ENCODE measurements at places on chromosomes 2 and 18.

DNA sequence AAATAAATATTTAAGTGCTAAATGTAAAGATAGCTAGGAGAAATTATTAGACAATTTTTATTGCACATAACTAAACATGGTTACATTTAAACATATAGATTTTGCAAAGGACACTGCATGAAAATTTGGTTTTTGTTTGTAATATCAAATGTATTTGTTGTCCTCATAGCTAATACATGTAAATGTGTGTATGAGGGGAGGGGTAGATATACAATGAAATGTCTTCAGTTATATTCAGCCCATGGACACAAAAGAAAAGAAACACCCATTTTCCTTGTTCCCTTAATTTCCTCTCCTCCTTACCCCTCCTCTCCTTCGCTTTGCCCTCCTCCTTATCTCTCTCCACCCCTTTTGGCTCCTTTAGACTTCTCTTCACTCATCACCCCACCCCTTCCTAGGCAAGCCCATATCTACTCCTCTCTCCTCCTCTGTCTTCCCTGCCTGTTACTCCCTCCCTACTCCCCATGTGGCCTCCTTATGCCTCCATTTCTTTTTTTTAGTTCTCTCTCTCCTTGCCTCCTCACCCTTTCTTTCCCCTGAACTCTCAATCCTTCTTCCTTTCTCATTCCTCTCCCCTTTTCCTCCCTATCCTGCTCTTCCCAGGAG is 1.4 kb downstream of the COL3A1 start:
- DNase-seq = peak; percentile 87

DNA sequence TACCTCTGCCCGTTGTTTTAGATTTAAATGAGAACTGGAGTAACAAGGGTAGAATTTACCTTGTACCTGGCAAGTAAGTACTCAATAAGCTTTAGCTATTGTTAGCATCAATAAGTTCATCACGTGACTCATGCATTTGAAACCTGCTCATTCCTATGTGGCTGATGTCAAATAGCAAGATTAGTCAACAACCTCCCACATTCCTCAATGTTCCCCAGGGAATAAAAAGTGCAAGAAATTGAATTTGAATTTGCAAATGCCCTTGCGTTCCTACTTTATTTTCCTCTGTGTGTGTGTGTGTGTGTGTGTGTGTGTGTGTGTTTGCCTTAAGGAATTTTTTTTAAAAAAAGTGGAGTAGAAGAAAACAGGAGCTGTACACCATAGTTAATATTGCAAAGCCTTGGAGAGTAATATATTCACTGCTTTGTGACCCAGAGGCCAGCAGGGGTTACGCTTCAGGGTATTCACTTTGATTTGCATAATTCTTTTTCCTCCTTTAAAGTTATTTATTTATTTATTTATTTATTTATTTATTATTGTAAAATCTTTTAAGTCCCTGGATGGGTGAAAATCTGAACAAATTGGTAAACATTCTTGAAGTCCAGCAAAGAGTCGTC is 43.9 kb upstream of the DNAH7 start:
- no peak for DNase-seq

- DNase-seq = no peak
Measured at GRCh38 chr2:236136538-236136937, 31.6 kb downstream of the GBX2 start.

- DNase-seq = no peak
Measured at GRCh38 chr2:96809951-96810782, 5.9 kb upstream of the CNNM3 start.

- DNase-seq = no peak
Measured at GRCh38 chr2:43240766-43241150, 14.4 kb upstream of the ZFP36L2 start.

- no peak for DNase-seq
Measured at GRCh38 chr2:82275599-82275998, 1971.0 kb upstream of the LRRTM1 start.

DNA sequence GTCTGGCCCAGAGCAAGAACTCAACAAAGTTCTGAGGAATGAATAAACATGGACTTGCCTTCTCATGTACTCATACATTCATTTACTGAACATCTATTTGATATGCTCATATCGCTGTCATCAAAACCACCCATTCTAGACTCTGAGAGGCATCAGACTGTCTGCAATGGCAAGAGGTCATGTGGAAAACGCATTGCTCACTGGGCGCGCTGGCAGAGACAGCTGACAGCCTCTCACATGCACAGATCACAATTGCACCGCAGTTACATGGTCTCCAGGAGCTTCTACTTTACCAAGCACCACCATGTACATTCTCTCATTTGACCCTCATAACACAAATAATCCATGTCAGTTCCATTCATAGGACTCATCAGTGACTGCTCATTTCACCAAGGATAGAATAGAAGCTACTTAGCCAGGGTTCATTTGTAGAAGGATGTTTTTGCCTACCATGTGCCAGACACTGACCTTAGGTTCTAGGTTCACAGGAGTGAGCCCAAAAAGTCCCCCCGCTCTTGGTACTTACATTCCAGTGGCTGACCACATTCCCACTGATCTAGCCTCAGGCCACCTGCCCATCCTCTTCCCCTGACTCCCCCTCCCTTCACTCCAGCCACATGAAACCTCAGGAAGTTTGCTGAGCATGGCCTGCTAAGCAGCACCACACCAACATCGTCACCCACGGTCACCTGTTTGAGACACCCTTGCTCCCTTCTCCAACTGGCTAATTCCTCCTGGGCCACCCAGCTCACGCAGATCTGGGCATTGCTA is 6.1 kb downstream of the FAM124B start:
- DNase-seq = no peak

GRCh38 chr2:74954500-74954874 is 4.0 kb upstream of the POLE4 start:
- no peak for DNase-seq

DNA sequence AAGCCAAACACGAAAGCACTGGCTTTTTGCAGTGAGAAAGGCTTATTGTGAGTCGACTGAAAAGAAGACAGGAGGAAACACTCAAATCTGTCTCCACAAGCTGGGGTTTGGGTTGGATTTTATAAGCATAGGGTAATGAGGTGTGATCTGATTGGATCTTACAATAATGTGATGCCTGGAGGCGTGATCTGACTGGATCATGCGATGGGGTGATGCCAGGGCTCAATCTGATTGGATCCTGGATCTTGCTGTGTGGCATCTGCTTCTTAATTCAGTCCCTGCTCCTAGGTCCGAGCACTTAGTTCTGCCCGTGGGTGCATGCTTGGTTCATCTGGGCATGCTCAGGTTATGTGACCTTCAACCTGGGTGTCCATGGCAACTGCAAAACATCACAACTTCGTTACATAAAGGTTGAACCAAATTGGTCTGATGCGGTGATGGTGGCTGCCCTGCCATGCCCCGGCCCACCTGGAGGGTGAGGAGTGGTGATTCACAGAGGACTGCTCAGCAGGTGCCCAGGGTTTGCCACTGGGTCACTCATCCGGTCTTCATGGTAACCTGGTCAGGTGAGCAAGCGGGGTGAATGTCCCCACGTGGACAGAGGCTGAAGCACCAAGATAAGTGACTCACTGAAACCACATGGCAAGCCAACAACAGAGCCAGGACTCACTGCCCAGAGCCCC is 111.0 kb downstream of the KCNF1 start:
- DNase-seq = no peak

GRCh38 chr18:13813271-13813849 is 10.6 kb upstream of the MC5R start:
- peak; percentile 39 for DNase-seq

DNA sequence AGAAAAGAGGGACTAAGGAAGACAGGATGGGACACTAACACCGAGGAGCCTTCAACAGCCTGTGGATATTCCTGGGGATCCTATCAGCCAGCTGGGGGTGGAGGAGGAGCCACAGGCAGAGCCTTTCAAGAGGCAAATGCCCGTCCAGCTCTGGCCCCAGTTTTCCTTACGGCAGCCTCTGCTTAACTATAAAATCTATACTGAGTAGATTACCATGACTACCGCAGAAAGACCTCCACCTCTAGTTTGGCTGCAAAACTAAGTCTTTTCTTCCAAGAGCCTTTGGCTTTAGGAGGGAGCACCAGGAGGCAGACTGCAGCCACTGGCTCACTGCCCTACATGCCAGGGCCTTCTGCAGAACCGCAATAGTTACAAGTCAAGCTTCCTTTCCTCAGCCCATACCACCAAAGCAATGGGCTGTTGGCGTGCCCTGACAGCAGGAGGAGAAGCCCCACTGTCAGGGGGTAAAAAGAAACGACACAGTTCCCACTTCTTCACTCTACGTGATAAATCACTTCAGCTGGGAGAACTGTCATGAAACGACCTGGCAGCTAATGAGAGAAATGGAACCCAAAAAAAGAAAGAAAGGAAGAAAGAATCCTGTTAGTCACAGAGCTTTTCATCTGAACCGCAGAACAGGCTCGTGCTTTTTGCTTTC is 25.1 kb upstream of the CREB1 start:
- no peak for DNase-seq

GRCh38 chr18:5145168-5145825 is 51.8 kb downstream of the AKAIN1 start:
- DNase-seq = no peak

DNA sequence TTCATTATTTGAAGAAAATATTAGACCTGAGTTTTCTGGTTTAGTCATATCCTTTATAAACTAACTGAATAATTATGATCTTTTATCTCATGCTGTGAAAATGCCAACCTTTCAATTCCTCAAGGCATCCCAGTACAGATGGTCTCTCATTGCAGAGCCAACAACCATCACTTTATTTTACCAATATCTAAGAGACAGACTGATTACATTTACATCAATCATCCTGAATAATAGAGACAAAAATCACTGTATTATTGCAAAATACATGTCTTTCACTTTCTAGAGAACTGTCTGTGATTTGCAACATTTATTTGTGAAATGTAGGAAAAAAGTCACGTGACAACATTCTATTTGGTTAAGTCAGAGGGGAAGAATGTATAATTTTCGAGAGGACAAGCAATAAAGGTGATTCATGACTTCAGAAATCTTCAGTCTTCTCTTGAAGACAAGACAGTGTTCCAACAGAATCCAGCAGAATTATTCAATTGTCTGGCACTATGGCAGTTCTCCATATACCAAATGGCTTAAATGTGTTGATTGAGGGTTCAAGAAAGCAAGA is 503.6 kb upstream of the SYT4 start:
- peak; percentile 18 for DNase-seq

DNA sequence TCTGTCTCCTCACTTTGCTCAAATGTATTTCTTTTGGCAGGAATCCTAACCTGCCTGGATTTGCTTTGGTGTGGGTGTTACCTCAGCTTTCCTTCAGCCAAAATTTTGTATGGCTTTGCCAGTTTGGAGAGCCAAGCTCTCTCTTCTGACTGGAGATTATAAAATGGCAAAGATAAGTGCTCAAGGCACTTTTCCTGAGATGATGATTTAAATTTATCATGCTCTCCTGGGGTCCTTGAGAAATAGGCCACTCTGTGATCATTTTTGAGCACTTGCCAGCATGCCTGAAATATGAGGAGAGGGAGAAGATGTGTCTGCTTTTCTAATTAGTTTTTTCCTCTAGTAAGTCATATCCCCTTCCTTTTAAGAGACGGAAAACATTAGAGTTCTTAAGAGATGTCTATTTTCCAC is 683.0 kb downstream of the SLC4A3 start:
- DNase-seq = no peak

- no peak for DNase-seq
Measured at GRCh38 chr2:223954401-223954800, 2.9 kb upstream of the MRPL44 start.

DNA sequence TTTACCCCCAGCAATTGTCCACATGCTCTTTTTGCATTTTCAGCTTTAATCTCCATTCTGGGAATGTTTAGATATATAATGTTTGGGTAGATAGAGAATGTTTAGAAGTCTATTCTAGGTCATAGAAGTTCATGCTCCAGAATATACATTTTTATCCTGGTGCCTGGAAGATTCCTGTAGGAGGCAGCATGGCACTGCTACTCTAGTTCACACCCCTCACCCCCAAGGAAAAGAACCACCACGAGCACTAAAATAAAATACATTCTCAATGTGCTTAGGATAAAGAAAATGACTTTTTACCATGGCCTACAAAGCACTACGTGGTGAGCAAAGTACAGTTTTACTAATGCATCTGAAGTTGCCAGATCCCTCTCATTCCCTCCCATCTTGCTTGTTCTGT is 53.8 kb downstream of the MYO1B start:
- DNase-seq = no peak

DNA sequence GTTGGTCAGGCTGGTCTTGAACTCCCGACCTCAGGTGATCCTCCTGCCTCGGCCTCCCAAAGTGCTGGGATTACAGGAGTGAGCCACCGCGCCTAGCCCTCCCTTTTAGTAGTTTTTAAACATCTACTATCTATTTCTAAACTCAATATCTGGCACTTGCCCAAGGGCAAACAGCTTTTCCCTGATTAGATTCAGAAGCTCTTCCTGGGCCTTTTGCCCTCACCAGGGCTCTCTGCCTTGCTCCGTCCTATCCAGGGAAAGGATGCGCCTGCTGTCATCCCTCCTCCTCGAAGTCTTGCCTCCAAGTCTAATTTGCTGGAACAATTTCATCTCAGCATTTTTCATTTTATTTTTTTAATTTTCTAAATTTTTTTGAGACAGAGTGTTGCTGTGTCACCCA is 41.4 kb upstream of the FHOD3 start:
- DNase-seq = no peak

- DNase-seq = peak; percentile 80
Measured at GRCh38 chr2:20514596-20515269, 67.9 kb downstream of the RHOB start.

DNA sequence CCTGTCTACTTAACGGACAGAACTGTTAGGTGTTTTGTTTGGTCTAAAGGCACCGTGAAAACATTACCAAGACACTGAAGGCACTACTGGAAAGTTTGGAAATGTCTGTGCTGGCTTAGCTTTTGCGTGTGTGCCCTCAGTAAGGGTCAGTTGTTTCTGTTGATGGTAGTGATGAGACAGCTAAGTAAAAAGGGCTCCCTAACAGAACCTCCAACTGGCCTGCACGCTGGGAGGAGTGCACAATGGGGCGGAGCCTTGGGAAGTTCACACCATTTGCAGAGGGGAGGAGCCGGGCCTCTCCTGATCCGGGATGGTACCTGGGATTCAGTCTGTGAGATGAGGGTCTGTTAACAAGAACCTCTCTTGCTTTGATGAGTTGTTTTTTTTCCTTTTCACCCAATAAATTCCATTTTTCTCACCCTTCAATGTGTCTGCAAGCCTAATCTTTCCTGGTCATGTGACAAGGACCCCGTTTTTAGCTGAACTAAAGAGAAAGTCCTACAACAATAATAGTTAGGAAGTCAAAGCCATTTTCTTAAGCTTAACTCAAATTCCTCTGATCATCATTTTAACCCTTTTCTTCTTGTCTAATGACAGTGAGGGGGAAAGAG is 368.7 kb downstream of the PARD3B start:
- DNase-seq = no peak

- no peak for DNase-seq
Measured at GRCh38 chr2:165067643-165068486, 112.5 kb upstream of the SLC38A11 start.

DNA sequence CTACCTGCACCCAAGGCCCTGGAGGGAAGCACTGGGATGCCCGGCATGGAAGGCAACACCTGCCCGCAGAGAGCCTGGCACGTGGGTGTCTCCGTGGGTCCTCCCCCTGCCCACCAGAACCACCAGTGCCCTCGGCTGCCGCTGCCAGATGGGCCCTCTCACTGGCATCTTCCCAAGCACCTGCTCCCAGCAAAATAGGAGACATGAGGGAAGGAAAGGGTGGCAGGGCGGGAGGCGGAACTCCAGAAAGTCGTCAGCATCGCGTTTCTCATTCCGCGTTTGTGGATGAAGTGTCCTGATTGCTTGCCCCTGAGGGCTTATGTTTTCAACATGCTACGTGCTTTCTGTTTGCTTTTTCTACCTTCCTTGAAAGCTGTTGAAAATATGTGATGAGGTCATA is 8.8 kb upstream of the SNTG2 start:
- DNase-seq = no peak

- DNase-seq = no peak
Measured at GRCh38 chr18:6482198-6482977, 67.7 kb upstream of the L3MBTL4 start.
